Activated CD4-positive, alpha-beta memory T cell treated with anti-CD3 and anti-CD28 coated beads, Interleukin-2, amount 10 ng/mL, durations not matched to agents 7 days and 5 days (primary cell): ENCODE measurements at places on chromosomes 5 and 9. TPM values are rescaled to one million over a fixed set of nuclear protein-coding genes. Genes with fewer than 3 reads are reported as not detected.

GRCh38 chr9:68560071-68560844 is 19.6 kb upstream of the TMEM252 start:
- DNase-seq: peak; percentile 58

- DNase-seq: no peak
These were observed 15.9 kb downstream of the ENG start for GRCh38 chr9:127838375-127839078.

DNA sequence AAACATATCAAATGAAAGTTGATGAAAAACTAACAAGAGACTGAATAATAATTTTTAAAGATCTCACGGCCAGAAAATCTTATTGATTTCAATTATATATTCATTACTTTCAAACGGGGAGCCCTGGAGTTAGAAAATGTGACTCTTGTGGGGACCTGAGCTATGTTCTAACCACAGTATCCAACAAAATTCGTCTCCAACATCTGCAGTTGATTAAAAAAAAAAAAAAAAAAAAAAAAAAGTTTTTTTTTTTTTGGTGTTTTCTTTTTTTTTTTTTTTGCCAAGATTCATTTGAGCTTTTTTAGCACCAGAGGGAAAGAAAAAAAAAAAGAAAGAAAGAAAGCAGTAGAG is 144.3 kb upstream of the PIK3R1 start:
- no peak for DNase-seq

Gene ASPN
- not detected for total RNA-seq
